ENCODE measurements at places on chromosomes 2 and 18.

DNA sequence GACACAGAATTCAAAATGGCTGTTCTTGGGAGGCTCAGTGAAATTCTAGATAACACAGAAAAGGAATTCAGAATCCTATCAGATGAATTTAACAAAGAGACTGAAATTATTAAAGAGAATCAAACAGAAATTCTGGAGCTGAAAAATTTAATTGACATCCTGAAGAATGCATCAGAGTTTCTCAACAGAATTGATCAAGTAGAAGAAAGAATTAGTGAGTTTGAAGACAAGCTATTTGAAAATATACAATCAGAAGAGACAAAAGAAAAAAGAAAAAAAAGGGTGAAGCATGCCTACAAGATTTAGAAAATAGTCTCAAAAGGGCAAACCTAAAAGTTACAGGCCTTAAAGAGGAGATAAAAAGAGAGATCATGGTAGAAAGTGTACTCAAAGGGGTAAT, 12.0 kb upstream of the RANBP2 start:
- no peaks in the 10 kb centered on the region for H3K36me3 ChIP-seq
- H3K4me1 ChIP-seq, result no peaks in the 10 kb centered on the region
- H3K27me3 ChIP-seq, result no peaks in the 10 kb centered on the region
- DNase-seq, result no peak

GRCh38 chr2:10787176-10787968, 25.2 kb downstream of the PDIA6 start:
- H3K27me3 ChIP-seq, result no peaks in the 10 kb centered on the region
- no peak for DNase-seq
- H3K36me3 ChIP-seq, result peaks cover 100% of the 10 kb centered on the region
- no peaks in the 10 kb centered on the region for H3K4me1 ChIP-seq
- H3K4me3 ChIP-seq, result no peak overlapping the region

- no peak for DNase-seq
- no peak overlapping the region for H3K4me3 ChIP-seq
- H3K4me1 ChIP-seq, result no peaks in the 10 kb centered on the region
- no peaks in the 10 kb centered on the region for H3K36me3 ChIP-seq
- H3K27ac ChIP-seq, result no peak overlapping the region
- H3K27me3 ChIP-seq, result no peaks in the 10 kb centered on the region
Measured at GRCh38 chr2:175234650-175235049, 53.1 kb upstream of the ATP5MC3 start.

DNA sequence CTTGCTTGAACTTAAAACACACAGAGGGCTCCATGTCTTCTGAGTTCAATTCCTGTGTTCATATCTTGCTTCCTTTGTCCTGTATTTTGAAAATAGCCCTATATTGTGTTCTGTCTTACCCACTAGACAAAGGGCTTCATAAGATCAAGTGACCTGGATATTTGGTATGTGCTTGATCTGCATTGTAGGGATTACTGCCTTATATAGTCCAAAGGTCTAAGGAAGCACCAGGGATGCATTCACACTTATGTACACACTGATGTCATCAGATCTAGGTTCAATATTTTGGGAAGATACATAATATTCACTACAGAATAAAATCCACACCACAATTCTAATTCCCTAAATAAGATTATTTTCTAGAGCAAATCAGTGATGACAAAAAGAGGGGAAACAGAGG, 278.0 kb upstream of the KYNU start:
- H3K4me3 ChIP-seq, result no peak overlapping the region
- no peaks in the 10 kb centered on the region for H3K27me3 ChIP-seq
- no peaks in the 10 kb centered on the region for H3K36me3 ChIP-seq
- DNase-seq, result no peak
- H3K27ac ChIP-seq, result no peak overlapping the region

DNA sequence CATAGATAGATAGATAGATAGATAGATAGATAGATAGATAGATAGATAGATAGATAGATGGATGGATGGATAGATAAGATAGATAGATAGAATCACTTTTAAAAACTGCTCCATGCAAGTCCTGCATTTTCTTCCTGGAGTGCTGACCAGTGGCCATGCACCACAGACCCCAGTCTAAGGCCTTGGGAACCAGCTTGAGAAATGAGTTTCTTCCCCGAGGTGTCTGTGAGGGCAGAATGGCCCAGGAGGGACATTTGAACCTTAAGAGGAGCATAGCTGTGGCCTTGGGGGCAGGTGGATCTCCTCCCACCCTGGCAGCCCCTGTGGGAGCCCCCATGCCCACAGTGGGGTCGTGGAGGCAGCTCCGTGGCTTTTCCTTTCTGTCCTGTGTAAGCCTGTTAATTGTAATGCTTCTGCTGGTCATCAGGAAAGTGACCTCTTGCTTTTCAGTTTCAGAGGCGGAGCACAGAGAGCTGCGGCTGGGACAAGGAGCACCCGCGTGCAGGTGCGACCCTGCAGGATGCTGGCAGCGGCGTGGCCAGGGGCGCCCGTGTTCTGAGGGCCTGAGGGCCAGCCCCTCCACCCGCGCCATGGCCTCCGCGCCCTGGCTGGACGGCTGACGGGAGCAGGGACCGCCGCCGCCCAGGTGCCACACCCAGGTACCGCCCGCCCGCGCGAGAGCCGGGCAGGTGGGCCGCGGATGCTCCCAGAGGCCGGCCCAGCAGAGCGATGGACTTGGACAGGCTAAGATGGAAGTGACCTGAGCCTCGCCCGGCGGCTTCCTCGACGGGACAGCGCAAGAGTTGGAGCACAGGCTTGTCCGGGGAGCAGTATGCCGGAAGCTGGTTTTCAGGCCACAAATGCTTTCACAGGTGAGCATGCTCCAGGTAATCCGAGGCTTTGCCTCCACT, 168.6 kb downstream of the LDLRAD4 start:
- H3K36me3 ChIP-seq, result no peaks in the 10 kb centered on the region
- H3K27me3 ChIP-seq, result no peaks in the 10 kb centered on the region
- H3K27ac ChIP-seq, result peak overlapping the region; percentile 66
- DNase-seq, result no peak
- H3K4me1 ChIP-seq, result peaks cover 38% of the 10 kb centered on the region

DNA sequence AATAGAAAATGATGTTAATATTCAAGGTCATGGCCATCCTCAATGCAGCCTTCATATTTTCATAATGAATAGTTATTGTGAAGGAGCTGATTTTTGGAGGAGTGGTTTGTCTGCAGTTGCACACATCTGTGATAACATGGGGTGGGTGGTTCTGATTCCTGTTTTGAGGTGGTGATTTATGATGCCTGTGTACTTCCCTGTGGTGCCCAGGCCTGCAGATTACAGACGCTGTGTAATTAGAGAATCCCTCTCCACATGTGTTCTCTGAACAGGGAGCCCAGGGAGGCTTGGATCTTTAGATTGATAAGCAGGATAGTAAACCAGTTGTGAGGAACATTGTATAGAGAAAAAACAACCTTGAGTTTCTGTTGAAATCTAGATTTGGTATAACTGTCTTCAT, 117.5 kb downstream of the AGAP1 start:
- peaks cover 42% of the 10 kb centered on the region for H3K4me1 ChIP-seq
- no peaks in the 10 kb centered on the region for H3K27me3 ChIP-seq
- H3K27ac ChIP-seq, result no peak overlapping the region
- DNase-seq, result no peak

DNA sequence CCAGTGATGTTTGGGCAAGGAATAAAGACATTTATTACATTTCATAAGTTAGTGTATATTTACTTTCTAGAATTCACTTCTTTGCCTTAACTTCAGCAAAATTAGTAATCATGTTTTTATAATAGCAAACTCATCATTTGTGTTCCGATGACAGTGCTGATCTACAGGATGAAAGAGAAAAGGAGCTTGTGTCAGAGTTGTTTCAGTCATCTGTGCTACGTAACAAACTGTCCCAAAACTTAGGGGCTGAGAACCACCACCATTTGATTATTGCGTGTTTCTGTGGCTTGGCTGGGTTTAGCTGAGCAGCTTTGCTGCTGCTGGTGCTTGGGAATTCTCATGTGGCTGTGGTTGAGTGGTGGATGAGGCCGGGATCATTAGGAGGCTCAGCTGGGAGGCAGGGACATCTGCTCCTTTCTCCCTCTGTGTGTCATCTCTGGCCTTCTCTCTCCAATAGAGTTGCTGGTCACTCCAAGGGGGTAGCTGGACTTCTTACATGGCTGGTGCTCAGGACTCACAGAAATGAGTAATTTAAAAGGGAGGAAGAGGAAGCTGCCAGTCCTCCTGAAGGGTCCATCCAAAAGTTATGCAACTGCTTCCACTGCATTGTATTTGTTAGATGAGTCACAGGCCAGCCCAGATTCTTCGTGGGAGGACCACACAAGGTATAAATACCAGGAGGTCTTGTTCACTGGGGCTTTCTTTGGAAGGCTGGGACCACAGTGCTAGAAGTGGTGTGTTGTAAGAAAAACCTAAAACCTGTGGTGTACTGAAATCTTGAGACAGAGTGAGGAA, 43.4 kb upstream of the HAAO start:
- H3K4me1 ChIP-seq, result no peaks in the 10 kb centered on the region
- H3K36me3 ChIP-seq, result no peaks in the 10 kb centered on the region
- H3K4me3 ChIP-seq, result no peak overlapping the region
- DNase-seq, result no peak
- peak overlapping the region; percentile 49 for H3K27ac ChIP-seq

GRCh38 chr2:27857417-27858172, 32.6 kb downstream of the RBKS start:
- DNase-seq, result no peak
- H3K27ac ChIP-seq, result no peak overlapping the region
- no peaks in the 10 kb centered on the region for H3K27me3 ChIP-seq
- H3K36me3 ChIP-seq, result no peaks in the 10 kb centered on the region
- no peak overlapping the region for H3K4me3 ChIP-seq

DNA sequence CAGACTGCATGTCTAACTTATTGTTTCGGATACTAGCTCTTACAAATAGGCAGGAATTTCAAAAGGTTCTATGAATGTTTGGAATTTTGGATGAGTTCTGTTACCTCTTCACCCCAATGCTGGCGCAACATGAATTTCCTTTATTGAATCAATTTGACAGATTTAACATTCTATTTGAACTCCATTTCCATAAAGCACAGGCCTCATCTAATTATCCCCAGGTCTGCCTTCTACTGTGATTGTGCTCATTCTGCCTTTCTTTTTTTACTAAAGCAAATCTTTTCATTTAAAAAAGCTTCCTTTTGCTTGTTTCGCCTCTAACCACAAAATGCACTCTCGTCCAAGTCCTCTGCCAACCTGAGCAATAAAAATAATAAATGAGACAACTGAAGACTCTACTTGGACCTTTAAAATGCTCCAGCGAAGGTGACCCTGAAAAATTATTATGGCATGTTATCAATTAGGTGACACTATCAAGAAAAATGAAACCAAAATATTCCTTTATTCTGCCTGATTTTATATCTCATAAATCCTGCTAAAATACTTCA, 922.9 kb upstream of the FSHR start:
- no peak for DNase-seq
- H3K27ac ChIP-seq, result no peak overlapping the region
- H3K27me3 ChIP-seq, result no peaks in the 10 kb centered on the region
- no peak overlapping the region for H3K4me3 ChIP-seq
- H3K36me3 ChIP-seq, result no peaks in the 10 kb centered on the region
- no peaks in the 10 kb centered on the region for H3K4me1 ChIP-seq

- DNase-seq, result no peak
- no peak overlapping the region for H3K27ac ChIP-seq
- H3K36me3 ChIP-seq, result no peaks in the 10 kb centered on the region
- no peak overlapping the region for H3K4me3 ChIP-seq
Measured at GRCh38 chr2:177906041-177906718, 166.4 kb downstream of the PDE11A start.

DNA sequence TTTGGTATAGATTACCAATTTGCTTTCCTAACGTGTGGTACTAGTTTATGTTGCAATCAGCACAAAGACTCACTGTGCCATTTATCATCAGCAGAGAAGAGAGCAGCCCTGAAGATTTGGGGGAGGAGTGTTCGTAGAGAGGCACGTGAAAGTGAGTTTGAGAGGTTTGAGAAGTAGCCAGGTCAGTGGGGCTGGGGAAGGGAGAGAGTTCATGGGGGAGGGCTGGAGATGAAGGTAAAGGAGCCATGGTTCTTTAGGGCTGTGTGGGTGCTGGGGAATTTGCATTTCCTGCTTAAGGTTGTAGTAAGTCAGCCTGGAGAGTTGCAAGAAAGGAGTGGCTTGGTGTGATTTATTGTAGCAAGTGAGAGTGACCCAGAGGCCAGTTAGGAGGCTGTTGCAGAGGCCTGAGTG, 172.1 kb downstream of the NEDD4L start:
- no peaks in the 10 kb centered on the region for H3K36me3 ChIP-seq
- H3K4me1 ChIP-seq, result peaks cover 6% of the 10 kb centered on the region
- H3K4me3 ChIP-seq, result no peak overlapping the region
- H3K27me3 ChIP-seq, result no peaks in the 10 kb centered on the region
- no peak overlapping the region for H3K27ac ChIP-seq

- H3K27me3 ChIP-seq, result no peaks in the 10 kb centered on the region
- H3K36me3 ChIP-seq, result peaks cover 22% of the 10 kb centered on the region
- no peak for DNase-seq
- no peaks in the 10 kb centered on the region for H3K4me1 ChIP-seq
- no peak overlapping the region for H3K4me3 ChIP-seq
Measured at GRCh38 chr2:110157153-110157793, 41.7 kb upstream of the MALL start.

GRCh38 chr2:33478968-33479731, 2.7 kb downstream of the RASGRP3 start:
- DNase-seq, result peak; percentile 18
- no peaks in the 10 kb centered on the region for H3K36me3 ChIP-seq
- peaks cover 87% of the 10 kb centered on the region for H3K4me1 ChIP-seq
- no peaks in the 10 kb centered on the region for H3K27me3 ChIP-seq
- no peak overlapping the region for H3K4me3 ChIP-seq

DNA sequence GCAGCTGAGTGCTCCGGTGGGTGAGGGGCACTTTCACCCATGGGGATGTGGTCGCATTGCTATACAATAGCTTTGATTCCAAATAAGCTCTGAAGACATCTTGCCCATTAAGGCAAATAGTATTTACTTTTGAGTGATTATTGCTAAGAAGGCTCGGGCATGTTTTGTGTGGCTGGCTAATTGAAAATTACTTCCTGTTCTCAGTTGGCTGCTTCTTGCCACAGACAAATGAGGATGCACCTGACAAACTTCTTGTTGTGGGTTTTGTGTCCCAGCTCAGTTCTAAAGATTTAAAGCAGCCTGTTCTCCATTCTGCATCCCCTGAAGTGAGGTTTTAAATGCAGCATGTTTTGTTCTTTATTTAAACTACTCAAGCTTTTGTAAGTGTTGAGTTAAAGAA, 88.3 kb downstream of the KCNS3 start:
- H3K27me3 ChIP-seq, result no peaks in the 10 kb centered on the region
- DNase-seq, result no peak
- H3K36me3 ChIP-seq, result no peaks in the 10 kb centered on the region
- H3K4me1 ChIP-seq, result no peaks in the 10 kb centered on the region
- no peak overlapping the region for H3K4me3 ChIP-seq

GRCh38 chr2:119723186-119723585, 36.5 kb upstream of the PTPN4 start:
- no peak for DNase-seq
- H3K27ac ChIP-seq, result no peak overlapping the region
- no peaks in the 10 kb centered on the region for H3K4me1 ChIP-seq
- H3K4me3 ChIP-seq, result no peak overlapping the region
